Stimulated activated CD8-positive, alpha-beta memory T cell treated with anti-CD3 and anti-CD28 coated beads, Interleukin-7, amount 100 ng/mL, for 1 hour (primary cell): ENCODE measurements at places on chromosomes 1 and 21.

GRCh38 chr1:42130061-42130660 is 23.0 kb upstream of the GUCA2B start:
- no peak for DNase-seq

DNA sequence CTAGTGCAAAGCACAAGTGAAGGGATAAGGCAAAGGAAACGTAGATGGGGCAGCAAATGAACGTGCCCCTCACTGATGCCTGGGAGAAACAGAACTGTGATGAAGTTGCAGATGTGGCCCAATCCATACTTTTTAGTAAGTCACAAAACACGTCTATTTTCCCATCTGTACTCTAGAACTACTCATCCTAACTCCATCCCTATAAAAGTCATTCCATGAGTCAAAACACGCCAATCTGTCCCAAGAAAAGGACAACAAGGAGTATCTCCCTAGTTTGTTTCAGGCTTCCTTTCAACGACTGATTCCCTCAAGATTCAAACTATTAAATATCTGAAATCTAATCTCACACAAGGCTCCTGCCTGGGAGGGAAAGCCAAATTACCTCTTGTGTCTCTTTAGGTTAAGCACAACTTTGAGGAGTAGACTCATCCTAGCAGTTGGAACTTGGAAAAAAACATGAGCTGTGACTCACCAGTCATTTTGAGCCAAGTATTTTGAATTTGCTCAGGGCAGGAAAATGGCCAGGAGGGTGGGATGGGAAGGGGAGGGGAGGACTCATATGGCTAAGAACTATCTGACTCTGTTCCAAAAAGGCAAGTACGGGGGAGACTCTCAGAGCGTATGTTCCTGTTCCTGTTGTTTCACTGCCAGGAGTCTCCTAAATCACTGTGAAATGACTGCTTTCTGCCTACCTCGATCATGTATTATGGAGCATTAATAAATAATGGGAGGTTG is 214.5 kb upstream of the CAMK1G start:
- DNase-seq, result no peak

DNA sequence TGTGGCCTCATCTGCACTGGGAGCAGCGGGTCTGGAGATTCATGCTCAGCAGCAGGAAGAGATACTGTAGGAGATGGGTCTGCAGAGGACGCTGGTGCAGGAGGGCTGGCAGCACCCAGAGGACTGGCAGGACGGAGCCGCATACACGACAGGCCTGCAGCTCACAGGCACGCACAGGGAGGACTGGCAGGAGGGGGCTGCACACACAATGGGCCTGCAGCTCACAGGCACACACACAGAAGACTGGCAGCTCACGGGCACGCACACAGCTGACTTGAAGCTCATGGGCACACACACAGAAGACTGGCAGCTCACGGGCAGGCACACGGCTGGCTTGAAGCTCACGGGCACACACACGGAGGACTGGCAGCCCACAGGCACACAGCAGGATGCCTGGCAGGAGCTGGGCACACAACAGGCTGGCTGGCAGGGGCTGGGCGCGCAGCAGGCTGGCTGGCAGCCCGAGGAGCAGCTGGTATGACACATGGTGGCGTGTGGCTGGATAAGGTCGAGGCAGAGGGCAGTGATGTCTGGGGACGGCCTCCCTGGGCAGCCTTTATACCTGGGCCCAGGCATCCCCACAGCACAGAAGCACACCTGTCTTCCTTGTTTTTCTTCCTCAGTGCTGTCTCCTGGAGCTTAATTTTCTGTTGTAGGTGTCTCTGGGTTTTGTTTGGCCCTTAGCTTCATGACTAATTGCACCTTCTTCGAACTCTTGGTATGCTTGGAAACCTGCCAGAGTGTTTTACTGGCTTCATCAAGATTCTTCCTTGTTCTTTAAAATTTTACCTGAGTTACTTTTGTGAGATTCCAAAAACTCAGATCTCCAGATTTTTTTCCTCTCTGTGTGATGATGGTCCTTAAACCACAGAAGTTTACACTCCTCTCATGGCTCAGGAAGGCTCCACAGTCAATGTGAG is at the start of gene KRTAP12-2:
Gene KRTAP12-2 (minus strand): TSS at position 527 of the 920 bp plus-strand sequence. CDS start 41 bp downstream, at position 486.
- DNase-seq, result no peak

DNA sequence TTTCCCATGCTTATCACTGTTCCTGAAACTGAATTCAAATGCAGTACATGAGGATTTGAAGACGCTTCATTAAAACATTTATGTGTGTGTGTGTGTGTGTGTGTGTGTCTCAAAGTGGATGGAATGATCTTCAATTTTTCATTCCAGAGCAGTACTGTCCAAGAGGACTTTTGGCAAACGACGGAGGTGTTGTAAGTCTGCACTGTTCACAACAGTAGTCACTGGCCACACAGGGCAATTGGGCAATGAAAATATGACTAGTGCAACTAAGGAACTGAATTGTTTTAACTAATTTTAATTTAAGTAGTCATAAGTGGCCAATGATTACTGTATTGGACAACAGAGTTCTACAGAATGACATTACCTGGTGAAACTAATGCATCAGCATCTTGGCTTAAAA is 5.0 kb downstream of the TAF5L start:
- DNase-seq, result no peak

DNA sequence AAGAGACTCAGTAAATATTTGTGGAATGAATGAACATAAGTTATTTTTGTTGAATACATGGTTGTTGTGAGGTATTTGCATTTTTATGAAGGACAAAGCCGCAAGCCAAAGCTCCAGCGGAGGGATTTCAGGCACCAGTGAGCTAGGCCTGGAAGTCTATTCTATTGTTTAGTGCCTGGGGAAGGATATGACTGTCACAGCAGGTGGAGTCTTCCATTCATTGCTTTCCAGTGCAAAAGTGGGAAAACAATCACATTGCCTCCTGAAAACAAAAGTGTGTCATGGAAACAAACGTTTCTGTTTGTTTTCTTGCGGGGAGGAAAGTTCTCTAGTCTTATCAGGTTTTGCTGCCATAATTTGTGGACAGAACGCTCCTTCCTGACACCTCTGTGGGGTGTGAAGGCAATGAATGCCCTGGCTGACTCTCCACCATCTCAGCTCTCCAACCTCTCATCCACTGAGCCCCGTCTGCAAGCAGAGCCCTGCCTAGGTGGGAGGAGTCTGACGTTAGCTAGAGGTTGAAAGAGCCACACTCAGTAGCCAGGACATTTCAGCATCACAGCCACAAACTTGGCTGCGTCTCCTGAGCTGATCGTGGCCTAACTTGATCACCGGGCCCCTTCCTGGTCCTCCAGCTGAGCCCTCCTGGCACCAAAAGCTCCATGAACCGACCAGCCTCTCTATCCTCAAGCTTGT is 739.1 kb downstream of the MATN1 start:
- DNase-seq, result no peak

DNA sequence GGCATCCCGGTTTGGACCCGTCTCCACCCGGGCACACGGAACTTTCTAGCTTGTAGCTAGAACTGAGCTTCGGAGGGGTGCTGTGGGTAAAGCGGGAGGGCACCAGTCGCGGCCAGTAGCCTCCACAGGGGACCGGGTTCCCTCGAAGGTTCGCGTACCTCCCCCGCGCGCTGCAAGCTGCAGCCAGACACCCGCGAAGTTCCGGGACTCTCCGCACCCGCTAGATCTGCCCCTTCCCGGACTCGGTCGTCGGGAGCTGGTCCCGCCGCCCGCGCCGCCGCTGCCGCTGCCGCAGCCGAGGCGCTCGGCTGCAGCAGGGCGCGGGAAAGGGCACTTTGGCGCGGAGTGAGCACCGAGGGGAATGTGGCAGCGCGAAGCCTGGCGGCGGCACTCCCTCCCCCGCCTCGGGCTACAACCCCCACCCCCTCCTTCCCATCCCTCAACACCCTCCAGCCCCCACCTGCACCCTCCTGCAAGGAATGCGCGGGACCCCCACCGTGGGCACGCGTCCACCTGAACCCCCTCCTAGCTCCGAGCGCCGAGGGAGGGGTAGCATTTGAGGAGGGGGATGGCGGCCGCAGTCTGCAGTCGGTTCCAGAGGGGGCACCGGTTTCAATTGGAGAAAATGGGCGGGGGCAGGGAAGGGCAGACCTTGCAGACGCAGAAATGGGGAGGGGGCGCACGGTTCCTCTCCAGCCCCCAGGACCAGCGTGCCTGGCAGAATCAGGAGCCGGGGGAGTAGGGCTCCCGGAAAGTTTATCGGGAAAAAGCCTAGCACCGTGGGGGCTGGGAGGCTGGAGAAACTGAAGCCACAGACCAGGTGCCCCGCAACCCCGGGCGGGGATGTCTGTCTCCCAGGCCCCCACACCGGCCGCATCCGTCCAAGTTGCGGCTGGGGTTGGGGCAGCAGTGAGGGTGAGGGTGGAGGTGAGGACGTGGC is 968 bp downstream of the CSMD2 start:
- no peak for DNase-seq

DNA sequence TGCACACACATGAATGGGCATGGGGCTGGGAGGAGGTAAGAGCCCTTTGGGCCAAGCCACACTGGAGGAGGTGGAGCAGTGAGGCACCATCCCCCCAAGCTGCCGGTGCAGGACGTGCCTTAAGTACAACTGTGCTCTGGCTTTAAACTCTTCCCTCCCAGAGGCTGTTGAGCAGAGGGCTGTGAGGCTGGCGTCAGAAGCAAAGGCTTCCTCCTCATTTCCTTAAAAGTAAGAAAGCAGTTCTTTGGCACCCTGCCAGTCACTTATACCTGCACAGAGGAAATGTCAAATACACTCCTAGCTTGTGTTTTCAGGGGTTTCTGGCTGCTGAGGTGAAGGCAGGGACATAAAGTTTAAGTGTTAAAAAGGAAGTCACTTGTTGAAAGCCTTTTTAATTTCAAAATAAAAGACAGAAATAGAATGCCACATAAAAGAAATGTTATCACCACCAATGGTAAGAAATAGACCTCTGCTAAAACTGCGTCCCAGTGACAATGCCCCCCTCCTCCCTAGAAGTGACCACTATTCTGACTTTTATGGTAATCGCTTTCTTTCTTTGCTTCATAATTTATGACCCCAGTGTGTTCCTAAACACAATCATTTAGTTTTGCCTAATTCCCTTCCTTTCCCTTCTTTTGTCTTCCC is 33.0 kb downstream of the LAMC2 start:
- DNase-seq, result no peak

DNA sequence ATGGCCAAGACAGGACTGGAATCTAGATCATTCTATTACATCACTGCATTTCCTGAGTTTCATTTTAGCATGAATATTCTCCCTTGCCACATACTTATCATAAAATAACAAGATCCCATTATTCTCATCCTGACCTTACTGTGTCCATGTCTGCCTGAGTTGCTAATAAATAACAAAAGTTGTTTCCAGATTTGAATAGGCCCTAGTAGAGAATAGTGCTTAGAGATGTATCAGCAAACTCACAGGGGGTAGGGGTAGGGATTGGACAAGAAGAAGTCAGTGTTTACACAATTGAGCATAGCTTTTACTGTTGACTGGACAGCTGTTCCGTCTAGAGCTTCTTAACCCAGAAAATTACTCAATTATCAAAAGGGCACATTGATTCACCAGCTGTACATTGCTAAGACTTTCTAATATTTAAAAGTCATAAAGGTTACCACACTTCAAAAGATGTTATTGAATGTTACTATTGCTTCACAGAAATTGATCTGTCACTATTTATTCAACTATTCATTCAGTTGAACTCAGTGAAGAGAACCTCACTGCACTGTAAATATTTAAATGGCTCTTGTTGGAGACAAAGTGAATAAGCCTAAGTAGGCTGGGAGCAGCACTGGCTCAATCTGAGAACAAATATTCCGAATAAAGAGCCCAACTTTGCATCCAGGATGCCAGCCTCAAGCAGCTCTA is 121.9 kb downstream of the NRIP1 start:
- DNase-seq, result no peak

GRCh38 chr1:59204001-59204400 is 92.9 kb upstream of the FGGY start:
- DNase-seq, result no peak

DNA sequence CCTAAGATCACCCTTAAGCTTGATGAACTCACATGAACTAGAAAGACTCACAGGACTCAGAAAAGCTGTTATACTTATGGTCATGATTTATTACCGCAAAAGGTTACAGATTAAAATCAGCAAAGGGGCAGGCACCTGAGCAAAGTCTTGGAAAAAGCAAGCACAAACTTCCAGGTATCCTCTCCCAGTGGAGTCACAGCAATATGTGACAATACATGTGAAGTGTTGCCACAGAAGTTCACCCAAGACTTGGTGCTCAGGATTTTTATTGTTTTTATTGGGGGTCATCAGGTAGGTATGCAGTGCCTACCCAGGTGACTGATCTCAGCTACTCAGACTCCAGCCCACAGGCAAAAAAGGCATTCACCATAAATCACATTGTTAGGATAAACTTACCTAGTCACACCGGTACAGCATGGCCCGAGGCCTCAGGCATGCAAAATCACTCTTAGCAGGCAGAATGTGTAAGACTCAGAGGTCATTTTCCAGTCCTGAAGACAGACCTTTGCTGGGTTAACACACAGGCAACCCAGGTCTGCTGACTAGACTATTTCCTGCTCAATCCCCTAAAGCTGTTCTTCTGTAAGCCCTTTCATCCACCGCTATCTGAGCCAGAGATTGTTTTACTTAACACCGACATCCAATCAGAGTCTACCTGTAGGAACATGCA is 55.6 kb downstream of the SSX2IP start:
- DNase-seq, result no peak

GRCh38 chr1:214255509-214255908 is 25.4 kb upstream of the SMYD2 start:
- no peak for DNase-seq

DNA sequence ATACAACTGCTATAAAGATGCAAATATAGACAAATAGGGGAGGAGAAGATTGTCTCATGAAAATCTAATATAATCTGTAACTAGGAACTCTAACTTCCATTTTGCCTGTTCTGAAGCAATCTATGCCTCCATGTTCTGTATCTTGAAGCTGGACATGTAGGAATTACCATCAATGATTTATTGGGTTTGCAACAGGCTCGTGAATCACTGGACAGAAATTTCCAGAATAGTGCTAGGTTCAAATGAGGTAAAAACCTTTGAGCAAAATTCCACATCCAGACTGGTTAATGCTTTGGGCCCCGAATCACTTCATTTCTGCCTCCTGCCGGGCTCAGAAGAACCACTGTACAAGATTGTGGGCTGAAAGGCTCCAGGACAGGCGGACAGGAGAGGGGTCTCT is 110.7 kb upstream of the CTTNBP2NL start:
- DNase-seq, result no peak

DNA sequence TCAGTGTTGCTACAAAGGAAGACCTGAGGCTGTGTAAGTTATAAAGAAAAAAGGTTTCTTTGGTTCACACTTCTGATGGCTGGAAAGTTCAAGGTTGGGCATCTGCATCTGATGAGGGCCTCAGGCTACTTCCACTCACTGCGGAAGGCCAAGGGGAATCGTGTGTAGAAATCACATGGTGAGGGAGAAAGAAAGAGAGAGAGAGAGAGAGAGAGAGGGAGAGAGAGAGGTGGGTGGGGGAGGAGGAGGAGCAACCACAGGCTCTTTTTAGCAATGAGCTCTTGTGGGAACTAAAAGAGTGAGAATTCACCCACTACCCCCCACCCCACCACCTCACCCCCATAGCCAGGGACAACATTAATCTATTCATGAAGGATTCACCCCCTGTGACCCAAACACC is 59.9 kb downstream of the CLSTN1 start:
- DNase-seq, result no peak
